ENCODE measurements at places on chromosomes 6 and 20.

DNA sequence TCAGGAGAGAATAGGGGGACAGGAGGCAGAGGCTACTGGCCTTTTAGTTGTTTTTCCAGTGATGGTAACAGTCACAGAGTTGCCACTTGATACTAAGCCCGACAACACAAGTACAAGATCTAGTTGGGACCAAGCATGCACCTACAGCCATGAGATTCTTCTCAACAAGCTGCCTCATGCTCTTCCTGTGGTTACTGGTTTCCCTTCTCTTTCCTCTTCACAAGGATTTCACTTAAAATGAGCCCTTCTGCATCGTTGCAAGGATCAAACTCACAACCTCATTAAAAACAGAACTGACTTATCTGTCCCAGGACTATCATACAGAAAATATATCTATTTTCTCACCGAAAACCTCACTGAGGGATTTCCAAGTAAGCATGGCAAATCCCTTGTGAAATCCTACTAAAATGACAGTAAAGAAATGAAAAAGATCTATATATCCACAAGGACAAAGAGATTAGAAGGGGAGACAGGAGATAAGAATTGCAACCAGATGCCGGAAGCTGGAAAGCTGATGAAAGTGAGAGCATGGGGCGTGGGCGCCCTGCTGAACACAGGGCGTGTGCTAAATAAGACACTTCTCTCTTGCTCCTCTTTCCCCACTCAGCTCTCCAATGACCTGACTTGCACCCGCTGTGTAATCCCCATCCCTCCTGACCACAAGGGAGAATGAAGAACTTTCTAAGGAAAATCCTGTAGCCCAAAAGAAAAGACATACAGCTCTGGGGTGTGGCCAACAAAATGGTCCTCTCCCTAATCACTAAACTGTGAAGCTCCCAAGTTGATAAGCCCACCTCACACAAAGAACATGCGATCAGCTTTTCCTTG is 13.4 kb downstream of the MTFR2 start:
- peak; percentile 33 for DNase-seq

- DNase-seq, result no peak
These were observed 50.5 kb upstream of the GCM1 start for GRCh38 chr6:53199156-53199555.

DNA sequence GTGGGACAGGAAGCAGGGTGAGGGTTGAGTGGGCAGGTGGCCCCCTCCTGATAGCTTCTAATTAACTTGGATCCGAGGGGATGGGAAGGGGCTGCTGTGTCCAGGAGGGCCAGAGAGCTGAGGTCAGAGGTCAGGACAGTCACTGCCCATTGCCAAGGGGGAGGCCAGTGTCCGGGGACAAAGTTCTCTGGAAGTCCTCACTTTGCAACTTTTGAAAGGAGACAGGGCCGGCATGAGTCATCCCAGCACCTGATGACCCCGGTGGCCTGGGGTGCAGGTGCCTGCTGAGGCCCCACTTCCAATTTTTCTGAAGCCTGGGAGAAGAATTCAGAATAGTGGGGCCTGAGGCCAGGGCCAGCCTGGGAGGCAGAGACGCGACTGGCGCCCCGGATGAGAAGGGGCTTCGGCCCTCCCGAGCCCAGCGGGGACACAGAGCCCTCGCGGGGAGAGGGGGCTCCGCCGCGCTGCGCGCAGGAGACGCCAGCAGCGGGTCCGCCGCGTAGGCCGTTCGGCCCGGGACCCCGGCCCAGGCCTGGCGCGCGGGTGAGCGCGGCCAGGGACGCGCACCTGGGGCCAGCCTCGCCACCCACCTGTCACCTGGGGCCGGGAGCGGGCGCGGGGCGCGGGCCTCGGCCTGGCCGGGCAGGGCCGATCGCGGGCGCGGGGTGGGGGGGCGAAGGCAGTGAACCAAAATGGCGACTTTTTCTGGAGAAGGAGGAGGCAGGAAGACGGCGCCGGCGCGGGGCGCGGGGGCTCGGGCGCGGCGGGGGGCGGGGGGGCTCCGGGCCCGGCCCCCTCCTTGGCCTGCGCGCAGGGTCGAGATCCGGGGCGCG is 586 bp downstream of the ZNF512B start:
- DNase-seq, result no peak

DNA sequence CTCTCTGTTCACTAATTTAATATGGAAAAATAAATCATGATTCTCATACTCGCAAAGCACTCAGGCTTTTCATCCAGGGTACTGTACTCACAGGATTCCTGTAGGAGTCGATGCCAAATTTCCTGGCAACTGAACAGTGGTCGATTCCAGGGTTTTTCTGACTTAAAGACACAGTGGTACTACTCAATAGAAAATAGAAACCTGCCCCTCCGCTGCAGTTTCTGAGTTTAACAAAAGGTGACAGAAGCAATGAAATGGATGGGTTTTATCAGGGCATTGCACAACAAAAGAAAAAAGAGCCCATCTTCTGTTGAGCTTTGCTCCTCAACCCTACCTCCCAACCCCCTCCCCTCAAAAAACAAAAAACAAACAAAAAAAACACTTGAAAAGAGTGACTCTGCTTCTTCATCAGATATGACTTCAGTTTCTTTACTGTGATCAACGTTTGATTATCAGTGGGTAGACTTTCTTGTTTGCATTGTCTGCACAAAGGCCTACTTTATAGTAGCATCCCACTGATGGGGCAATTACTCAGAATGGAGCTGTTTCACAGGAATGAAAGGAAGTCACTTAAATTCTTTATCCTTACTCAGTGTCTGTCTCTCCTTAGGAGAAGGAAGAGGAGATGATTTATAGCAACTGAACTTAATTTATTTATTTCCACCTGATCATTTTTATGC is 96.2 kb upstream of the FOXO3 start:
- no peak for DNase-seq

GRCh38 chr6:137389150-137389704 is 105.0 kb downstream of the OLIG3 start:
- DNase-seq, result no peak

GRCh38 chr6:157693867-157694266 is 129.2 kb upstream of the SNX9 start:
- DNase-seq, result no peak

GRCh38 chr6:27394073-27394472 is 5.5 kb downstream of the ZNF391 start:
- no peak for DNase-seq

- no peak for DNase-seq
These were observed 70.8 kb downstream of the NDUFAF5 start for GRCh38 chr20:13855613-13856012.

DNA sequence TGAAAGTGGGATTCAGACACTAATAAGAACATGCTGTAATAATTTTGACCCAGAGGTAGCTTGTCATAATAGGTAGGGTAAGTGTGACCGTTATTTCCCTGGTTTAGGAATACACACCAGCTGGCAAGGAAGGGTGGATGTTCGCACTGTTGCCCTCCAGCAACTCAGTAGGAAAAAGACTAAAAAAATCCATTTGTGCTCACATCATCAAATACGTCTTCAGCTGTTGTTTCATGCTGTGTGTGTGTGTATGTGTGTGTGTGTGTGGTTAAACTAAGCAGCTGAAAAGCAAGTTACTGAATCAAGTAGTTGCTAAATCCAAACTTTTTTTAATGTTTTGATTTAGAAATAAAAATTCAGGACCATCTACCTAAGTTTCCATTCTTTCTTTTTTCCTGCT is 218.7 kb downstream of the TRDN start:
- no peak for DNase-seq

- DNase-seq, result peak; percentile 76
These were observed 22.6 kb upstream of the RIN2 start for GRCh38 chr20:19735446-19735845.

GRCh38 chr20:64055893-64056638 is 6.6 kb upstream of the SOX18 start:
- no peak for DNase-seq

- DNase-seq, result peak; percentile 100
These were observed 858 bp downstream of the TP53INP2 start for GRCh38 chr20:34705008-34705396.

DNA sequence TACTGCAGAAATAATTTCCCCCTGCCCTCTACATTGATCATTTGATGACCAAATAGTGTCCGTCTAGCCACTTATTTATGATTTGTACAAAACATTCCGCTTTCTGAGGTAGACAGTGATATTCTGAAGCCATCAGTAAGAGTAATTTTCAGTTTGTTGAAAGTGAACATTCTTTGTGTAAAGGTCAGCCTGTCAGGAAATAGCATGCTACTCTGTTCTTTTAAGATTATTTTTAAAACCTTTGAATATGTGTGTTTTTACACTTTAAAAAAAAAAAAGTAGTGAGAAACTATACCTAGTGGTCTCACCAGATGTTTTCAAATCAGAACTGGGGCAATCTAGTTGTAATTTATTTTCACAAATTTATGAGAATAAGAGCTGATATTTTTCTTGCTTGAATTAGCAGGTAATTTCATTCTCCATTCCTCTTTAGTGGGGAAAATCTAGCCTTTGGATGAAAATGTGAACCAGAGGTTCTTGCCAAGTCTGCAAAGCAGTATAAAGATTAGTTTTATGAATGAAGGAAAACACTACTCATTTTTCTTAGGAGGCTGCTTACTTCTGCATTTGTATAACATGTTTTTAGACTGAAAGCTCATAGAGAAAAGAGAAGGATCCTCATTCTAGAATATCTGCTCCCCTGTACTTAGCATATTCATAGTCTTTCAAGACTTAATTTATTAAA is 12.1 kb upstream of the REV3L start:
- DNase-seq, result no peak

GRCh38 chr20:30922129-30922528 is 335.3 kb upstream of the DEFB115 start:
- no peak for DNase-seq

DNA sequence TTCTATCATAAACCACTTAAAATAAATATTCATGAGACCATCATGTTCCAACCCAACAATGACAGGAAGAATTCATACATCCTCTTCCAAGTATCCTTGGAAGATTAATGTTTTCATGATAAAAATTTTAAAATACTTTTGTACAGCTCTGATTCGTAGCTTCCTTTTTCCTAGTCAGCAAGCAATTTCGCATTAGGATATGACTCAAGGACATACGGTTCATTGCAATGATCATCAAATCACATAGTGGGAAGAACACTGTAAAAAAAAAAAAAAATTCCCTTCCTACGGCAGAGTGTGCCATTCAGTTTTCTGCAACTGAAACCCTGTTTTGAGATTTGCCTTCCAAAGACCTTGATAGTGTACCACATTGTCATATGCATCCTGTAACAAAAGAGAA is 35.3 kb upstream of the GFOD1 start:
- no peak for DNase-seq

- DNase-seq, result peak; percentile 38
These were observed 35.1 kb downstream of the SNAP25 start for GRCh38 chr20:10253780-10254179.

DNA sequence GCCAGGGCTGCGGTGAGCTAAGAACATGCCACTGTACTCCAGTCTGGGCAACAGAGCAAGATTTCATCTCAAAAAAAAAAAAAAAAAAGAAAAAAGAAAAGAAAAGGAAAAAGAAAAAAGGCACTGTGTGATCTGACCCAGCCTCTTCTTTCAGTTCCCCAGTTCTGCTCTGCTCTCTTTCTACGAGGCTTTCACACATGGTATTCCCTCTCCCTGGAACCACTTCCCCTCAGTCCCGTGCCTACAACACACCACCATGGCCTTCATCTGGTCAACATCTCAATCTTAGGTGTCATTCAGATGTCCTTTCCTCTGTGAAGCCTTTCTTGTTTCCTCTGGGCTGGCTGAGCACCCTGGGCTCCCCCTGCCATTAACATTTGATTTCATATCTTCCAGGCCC is 2.3 kb upstream of the DSN1 start:
- DNase-seq, result no peak

- DNase-seq, result no peak
These were observed 656.6 kb downstream of the KIF16B start for GRCh38 chr20:15916623-15917022.

DNA sequence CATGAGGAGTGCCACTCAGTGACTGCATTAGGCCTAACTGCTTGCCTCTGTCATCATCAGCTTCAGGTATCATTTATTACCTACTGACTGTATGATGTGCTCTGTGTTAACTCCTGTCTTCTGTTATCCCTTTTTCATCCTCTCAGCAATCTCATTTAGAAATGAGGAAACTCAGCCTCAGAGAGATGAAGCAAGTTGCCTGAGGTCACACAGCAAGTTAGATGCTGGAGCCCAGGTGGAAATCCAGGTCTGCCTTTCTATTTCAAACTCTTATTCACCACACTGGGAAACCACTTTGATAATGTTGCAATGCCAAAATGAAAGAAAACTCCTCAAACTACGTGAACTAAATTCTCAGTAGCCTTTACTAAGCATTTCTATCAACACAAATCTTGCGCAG is 1.3 kb downstream of the FERMT1 start:
- no peak for DNase-seq

DNA sequence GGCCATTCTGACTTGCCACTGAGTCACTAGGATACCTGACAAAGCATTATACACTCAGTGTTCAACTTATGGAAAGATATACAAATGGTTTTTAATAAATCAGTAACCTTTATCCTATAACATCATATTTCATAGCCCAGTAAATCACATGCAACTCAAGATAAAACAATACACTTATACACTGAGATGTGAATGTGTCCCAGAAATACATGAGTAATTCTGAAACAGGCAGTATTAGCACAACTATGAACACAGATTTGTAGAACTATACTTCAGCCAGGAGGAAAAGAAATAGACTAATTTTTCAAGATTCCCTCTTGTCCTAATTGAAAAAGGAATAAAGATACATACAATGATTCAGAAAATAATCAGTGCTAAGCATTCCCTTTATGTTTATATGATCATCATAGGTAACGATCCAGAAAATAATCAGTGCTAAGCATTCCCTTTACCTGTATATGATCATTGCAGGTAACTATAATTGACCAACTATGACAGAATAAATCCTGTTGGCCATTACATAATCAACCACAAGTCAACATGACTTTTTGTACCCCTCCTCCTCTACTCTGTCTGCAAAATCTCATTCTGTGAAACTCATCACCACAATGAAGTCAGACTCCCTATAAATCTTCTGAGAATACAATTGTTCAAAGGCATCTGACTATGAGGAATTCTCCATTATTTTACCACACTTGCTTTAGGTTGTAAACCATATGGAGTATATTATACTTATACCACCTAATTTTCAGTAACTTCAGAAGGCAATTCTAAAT is 30.3 kb downstream of the HACE1 start:
- no peak for DNase-seq

GRCh38 chr20:44738813-44739477 is 6.7 kb upstream of the KCNK15 start:
- peak; percentile 98 for DNase-seq

DNA sequence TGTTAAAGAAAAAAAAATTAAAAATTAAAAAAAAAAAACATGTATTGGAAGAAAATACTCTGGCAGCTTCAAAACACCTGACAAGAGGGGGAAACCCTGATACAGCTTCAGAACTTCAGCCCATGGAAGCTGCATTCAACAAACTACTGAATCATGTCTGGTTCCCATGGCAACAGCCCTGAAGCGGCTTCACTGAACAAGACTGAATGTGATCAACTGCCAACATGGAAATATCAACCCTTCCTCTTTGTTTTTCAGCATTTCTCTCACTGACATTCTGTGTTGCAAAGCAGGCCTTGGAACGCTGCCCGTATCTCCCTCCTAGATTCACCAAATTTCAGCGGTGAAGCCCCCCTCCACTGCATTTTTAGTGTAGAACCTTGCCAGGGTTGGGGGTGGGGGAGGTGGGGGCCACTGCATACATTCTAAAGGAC is 91.3 kb upstream of the SHLD1 start:
- no peak for DNase-seq

- DNase-seq, result peak; percentile 93
These were observed 27.5 kb upstream of the ZBTB22 start for GRCh38 chr6:33344701-33345697.

- DNase-seq, result no peak
These were observed 115.8 kb downstream of the MRPL14 start for GRCh38 chr6:44011350-44011920.
